M059J (cell line): ENCODE measurements at places on chromosomes 13 and 19.

- DNase-seq = no peak
Measured at GRCh38 chr13:34751044-34751443, 191.0 kb upstream of the NBEA start.

DNA sequence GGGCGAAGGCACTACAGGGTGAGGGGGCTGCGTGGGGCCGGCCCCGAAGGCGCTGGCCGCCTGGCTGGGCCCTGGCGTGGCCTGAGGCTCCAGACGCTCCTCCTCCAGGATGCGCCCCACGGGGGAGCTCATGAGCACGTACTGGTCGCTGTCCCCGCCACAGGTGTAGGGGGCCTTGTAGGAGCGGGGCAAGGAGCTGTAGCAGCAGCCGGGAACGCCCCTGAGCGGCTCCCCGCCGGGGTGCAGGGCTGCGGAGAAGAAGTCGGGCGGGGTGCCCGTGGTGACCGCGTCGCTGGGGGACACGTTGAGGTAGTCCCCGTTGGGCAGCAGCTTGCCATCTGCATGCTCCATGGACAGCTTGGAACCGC lies 3.0 kb downstream of the IRS2 start:
- no peak for DNase-seq

- DNase-seq = no peak
Measured at GRCh38 chr19:56491399-56491798, 14.3 kb upstream of the ZNF667 start.

- DNase-seq = peak; percentile 44
Measured at GRCh38 chr13:42981317-42981716, 10.7 kb downstream of the EPSTI1 start.

DNA sequence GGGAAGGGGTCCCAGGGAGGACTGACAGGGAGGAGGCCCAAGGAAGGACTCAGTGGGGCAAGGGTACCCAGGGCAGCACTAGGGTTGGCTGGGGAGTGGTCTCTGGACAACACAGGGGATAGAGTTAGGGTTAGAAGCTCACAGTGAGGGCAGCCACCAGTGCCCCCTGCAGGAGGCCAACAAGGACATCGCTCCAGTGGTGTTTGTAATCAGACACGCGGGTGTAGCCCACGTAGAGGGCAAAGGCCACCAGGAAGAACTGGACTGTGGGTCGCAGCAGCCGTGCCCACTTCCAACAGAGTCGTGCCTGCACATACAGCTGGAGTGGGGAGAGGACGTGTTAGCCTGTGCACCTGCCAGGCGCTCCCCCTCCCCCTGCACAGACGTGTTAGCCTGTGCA lies 9.2 kb downstream of the PLPP2 start:
- no peak for DNase-seq

DNA sequence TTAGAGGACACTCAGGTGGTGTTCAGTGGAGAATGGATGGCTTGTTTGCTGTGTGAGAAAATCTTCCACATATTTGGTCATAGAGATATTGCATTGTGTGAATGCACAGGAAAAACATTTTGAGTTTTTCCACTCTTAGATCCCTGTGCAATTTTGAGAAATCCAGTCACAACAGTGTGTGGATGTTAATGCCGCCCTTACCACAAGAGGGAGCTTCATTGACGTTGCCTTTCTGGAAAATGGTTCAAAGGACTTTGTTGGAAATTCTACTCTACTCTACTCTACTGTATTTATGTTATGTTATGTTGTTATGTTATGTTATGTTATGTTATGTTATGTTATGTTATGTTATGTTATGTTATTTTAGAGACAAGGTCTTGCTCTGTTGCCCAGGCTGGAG lies 13.4 kb downstream of the ZNF20 start:
- no peak for DNase-seq

DNA sequence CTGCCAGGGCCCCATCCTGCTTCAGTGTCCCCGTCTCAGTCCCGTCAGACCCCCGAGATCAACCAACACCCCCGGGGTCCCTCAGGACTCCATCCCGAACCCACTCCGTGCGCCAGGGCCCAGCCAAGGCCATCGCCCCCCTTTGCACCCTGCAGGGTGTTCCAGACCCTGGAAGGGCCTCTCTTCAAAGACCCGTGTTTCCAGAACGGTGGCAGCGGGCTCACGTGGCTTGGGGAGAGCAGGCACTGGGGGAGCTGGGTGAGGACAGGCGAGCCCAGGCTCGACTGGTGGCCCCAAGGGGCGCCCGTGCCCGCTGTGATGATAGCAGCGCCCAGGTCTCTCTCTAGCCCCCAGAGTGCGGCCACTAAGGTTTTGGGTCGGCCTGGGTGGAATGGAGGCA lies 1.4 kb downstream of the KASH5 start:
- DNase-seq = no peak

DNA sequence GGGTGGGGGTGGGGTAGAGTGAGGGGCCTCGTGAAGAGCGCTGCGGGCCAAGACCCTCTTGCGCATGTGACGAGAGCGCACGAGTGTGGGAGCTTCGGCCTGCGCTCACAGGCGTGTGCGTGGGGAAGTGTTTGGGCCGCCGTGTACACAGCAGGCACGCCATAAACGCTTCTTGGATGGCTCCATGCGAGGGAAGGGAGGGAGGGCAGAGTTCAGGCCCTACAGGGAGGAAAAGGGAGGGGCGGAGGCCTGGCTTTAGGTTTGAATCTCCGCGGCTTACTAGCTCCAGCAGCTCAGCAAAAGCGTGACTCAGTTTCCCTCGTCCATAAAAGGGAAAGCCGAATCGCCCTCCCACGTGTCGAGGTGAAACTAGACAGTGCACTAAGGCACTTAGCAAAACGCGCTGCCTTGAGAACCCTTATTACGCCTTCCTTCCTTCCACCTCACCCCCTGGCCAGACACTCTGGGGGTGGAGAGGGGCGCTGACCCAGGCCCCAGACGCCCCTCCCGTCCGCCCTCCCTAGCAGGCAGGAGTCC lies 12.5 kb downstream of the GADD45B start:
- no peak for DNase-seq

GRCh38 chr13:114104655-114105520 lies 27.5 kb downstream of the RASA3 start:
- DNase-seq = no peak

GRCh38 chr13:62043600-62043999 lies 628.0 kb upstream of the PCDH20 start:
- DNase-seq = no peak

- peak; percentile 88 for DNase-seq
Measured at GRCh38 chr13:48600374-48601364, 53.1 kb upstream of the CYSLTR2 start.

DNA sequence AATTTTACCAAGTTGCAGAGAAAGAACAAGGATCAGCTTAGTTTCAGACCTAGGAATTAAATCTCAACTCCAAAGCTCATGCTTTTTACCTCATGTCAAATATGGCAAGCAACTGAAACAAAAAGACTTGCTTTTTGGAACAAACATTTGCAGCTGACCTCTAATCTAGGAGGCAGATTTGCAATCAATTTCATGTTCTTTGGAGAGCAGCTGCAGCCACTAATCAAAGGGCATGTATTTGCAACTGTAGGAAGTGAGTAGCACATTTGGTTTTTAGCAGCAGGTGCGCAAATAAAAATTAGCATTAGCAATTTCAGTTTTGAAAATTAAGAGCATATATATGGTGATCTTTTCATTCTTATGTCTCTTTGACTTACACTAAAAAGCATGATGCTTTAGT lies 459.3 kb upstream of the SLC10A2 start:
- no peak for DNase-seq

DNA sequence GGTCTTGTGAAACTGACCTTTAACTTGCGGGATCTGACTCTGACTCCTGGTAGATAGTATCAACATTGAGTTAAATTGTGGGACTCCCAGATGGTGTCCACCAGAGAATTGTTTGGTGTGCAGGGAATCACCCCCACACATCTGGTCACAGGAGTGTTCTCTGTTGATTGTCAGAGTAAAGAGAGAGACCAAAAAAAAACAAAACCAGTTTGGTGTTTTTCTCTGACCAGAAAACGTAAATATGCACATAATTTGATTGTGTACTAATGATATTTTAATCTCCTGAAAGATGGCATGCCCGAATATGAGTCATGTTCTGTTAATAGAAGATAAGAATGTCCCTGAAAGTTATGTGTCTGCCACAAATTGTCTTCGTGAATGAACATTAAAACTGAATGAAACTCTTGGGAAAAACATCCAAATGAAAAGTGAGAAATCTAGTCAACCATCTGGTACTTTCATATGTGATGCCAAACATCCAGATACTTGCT lies 118.5 kb upstream of the GPC6 start:
- DNase-seq = no peak

DNA sequence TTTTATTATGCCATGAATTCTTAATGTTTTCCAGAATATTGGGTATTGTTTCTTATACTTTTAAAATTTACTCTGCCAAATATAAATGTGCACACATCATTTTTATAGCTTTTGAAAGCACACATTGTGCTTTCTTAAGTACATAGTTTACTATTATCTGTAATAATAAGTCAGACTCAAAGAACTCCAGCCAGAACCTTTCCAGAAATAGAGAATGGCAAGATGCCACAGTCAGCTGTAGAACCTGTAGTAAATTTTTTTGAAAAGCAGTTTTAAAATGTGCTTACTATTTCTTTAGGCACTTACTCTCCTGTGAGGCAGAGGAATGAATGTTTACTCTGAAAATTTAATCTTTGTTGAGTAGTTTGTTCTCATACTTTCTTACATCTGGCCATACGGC lies 1287.1 kb downstream of the PCDH9 start:
- no peak for DNase-seq

DNA sequence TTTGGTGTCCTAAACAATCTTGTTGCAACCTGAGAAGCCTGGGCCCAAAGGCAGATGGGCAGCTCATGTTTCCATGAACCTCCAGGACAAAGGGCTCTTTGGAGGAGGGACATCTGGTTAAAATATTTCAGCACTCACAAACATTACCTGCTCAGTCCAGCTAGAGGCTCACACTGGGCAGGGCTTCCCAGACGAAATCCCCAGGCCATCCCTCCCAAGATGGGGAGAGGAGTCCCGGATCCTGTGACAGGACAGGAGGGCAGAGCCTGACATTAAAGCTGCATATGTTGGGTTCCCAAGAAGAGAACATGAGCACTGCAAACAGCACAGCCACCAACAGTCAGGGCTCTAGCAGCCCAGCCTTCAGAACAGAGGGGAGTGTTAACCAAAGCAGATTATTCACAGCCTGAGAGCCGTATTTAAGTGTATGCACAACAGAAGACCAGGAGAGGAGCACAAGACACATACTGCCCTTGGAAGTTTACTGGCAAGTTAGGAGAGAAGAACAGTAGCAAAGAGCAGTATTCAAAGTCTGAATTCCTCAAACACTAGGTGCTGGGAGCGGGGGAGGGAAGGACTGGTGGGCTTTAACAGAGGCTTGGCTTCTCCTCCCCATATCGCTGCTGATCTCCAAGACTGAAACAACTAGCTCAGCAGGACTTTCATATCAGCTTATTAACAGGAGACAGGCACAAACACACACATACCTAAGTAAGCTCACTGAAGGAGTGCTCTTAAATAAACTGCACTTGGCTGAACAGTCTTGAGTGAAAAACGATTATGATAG lies 12.3 kb downstream of the ATP7B start:
- DNase-seq = no peak

GRCh38 chr13:108690726-108691125 lies 61.3 kb downstream of the MYO16 start:
- DNase-seq = no peak

GRCh38 chr19:18682807-18683108 lies 722 bp upstream of the CRTC1 start:
- peak; percentile 14 for DNase-seq

DNA sequence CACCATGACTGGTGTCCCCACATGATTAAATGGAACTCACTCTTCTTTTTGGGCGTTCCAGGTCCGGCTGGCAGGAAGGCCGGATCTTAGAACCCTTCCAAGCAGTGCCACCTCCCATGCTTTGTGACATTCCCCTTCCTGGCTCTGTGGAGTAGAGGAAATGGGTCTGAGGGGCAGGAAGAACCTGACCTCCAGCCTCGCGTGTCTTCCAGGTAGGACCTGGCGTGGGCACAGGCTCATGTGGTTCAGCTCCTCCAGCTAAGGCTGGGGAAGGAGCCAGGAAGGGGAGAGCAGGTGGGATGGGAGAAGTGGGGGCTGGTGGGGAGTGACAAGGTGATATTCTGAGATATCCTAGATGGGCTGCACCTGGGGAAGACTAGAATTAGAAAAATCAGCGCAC lies 2.1 kb downstream of the TMEM255B start:
- DNase-seq = no peak

DNA sequence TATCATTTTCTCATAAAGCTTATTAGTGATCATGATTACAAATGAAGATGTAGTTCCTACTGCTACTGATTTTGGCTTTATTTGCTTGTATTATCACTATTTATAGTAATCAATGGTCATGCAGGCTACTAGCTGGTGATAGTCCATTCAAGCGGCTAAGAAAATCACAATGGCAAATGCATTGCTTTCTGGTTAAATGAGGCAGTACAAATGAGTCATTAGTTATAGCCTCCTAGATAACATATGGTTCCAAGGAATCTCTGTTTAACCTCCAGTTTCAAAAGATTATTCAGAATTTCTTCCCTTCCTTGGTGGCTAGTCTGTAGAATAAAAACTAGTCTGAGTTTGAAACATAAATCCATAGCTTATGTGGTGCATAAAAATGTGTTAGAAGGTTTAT lies 141.3 kb upstream of the HTR2A start:
- DNase-seq = peak; percentile 4

DNA sequence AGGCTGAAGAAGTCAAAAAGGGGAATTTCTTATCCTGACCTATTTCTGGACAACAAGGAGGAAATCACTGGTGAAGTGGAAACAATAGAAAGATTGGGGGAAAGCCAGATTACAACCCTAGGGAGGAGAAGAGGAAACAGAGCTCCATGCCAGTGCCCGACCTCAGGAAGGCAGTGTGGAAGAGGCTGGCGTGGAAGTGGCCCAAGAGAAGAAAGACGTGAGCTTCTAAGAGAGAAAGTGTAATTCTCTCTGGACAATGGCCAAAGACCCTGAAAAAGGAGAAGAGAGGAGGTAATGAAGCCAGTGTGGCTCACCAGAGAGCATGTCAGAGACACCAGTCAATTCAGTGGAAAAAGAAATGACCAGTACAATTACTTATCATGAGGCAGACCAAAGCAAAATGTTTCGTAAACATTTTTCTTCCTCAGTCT lies 52.6 kb upstream of the URAD start:
- DNase-seq = no peak

DNA sequence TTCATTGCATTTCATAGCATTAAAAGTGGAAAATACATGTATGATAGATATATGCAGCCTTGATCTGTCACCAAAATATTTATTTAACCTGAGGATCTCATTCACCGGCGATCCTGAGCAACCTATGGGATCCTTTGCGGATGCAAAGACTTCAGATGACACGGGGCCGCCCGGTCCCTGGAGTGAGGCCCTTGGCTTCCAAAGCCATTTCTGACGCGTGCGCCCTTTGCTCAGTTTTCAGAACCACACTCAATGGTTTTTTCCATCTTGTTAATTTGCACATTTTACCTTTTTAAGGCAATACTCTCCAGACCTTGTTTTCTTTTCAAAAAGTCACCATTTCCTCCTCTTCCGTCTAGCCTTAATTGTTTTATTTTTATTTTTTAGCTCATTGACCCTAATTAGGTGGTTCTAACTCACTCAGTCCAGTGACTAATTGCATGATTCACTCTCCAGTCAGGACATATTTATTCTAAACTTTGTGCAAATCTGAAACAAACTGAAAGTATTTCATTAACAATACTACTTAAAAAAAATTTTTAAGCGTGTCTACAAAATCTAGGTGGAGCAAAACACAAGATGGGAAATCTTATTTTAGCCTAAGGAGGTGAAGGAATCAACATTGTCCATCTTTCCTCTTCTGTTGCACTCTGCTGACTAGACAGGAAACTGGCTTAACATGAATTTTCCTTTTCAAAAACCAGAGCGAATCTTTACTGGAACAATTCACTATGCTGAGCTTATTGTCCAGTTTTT lies 47.9 kb downstream of the COL4A1 start:
- DNase-seq = peak; percentile 57
